ENCODE measurements at places on chromosomes 1 and 21.

GRCh38 chr1:8711151-8711550 is 106.3 kb downstream of the RERE start:
- DNase-seq, result no peak

GRCh38 chr21:45374826-45375455 is 30.0 kb upstream of the COL18A1 start:
- DNase-seq, result no peak

DNA sequence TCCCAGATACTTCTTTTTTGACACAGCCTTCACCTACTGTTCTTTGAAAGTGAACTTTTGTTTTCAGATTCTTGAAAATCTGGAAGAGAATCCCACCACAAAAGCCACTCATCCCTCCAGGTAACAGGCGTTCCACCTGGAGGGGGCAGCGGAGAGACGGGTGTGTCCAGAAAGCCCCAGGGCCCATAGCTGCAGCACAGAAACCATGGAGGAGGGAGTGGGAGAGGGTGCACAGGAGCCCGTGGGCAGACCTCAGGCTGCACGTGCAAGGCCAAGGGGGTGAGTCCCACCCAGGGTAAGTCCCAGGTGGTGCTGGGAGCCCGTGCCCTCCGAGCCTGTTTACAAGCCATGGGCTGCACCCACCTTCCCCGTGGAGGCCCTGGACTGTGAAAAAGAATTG is 86.5 kb downstream of the PSMG1 start:
- DNase-seq, result no peak

DNA sequence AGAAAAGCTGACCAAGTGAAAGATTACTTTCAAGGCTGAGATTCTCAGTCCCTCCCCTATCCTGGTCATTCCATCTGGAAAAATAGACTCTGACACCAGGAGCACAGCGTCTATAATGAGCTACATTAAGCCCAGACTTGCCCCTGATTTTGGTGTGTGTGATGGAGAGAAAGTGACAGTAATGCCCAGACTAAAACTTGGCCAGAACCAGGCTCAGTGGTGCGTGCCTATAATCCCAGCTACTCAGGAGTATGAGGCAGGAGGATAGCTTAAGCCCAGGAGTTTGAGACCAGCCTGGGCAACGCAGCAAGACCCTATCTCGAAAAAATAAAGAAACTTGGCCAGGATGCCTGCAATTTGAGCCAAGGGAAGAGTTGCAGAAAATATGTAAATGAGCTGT is 15.9 kb downstream of the PLEKHA6 start:
- no peak for DNase-seq

DNA sequence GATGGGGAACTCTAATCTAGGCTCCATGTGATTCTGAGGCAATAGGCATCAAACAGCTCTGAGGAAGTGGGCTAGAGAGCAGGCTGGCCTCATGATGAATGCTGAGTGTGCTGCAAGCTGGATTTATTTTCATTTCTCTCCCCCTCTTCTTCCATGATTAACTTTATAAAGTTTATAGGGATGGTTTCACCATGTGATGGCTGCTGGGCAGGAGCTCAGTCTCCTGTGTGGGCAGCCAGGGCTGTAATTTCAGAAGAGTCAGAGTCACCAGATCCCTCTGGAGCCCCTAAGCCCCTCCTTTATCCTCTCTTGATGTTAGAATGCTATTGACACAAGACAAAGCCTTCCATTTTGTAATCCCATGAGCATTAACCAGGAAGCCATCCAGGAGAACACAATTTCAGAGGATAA is 143.6 kb downstream of the CNIH3 start:
- no peak for DNase-seq

DNA sequence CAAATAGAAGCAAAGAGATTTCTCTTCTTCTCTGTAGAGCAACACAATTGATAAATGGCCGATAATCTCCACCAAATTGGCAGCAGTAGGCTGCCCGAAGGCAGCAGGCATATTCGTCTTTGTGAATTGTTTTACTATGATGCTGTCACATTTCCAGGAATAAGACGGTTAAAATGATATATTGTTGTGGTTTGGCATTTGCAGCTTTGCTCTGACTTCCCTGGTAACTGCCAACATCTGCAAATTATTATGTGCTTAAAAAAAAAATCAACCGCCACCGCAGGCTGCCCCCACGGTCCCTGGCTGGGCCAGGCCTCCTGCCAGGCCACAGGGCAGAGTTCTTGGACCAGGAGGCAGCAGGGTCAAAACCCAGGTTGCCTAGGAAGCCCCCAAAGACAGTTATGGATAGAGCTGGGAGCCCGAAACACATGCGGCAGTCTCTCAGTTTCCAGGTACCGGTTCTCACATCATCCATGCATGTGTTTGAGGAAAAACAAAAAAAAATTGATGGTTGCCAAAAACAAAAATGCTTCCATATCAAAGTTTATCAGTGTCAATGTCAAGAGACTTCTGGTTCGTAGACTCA is 179.3 kb downstream of the ETS2 start:
- no peak for DNase-seq

Data from epithelial cell of esophagus (primary cell).